ENCODE measurements at places on chromosomes 7 and 10.

DNA sequence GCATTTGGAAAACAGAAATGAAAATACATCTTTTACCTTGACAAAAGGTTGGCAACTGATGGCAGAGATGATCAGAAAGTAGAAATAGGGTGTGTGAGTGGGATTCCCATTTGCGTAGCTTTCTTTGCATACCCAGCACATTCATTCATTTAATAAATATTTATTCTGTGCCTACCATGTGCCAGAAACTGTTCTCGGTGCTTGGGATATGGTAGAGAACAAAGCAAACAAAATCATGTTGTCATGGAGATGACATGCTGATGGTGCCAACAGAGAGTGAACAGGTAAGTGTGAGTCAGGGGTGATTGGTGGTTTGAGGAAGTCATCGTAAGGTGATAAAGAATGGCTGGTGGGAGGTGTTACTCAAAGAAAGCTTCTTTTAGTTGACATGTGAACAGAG, 45.4 kb downstream of the CACNB2 start:
- no peak for DNase-seq

DNA sequence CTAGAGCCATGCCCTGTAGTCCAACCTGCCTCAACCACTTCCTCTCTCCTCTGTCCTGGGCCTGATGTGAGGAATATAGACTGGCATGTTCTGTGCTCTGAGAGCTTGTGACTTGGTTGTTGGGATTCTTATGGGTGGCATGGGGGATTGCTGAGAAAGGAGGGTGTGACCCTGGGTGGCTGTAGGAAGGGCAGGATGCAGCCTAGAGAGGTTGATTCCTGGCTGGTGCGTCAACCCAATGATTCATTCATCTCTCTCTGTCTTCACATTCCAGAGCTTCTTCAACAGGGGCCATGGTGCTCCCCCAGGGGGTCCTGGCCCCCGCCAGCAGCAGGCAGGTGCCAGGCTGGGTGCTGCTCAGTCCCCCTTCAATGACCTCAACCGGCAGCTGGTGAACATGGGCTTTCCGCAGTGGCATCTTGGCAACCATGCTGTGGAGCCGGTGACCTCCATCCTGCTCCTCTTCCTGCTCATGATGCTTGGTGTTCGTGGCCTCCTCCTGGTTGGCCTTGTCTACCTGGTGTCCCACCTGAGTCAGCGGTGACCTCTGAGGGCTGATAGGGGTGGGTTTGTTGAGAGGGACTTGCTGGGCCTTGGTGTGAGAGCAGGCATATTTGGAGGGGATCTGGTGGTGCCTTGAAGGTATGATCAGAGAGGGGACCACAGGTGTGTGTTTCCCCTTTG, 2.6 kb downstream of the FAM241B start:
- DNase-seq: no peak

DNA sequence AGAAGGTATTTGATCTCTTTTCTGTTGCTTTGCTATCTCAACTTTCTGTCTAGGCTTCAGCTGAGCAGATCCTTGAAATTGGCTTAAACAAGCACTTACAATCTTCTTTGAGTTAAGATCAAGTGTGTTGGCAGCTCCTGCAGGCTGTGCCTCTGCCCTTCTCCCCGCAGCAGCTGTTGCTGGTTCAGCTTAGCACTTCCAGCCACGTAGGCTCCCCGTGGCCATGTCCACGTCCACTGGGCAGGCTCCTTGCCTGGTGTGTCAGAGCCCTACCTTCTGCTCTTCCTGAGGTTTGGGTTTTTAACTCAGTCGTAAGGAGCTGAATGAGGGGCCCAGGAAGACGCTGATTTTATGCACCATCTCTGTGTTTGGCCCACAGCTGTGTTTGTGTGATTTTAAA, 47.2 kb downstream of the CAMK1D start:
- no peak for DNase-seq

- DNase-seq: no peak
Measured at GRCh38 chr10:129852829-129853561, 111.1 kb downstream of the EBF3 start.

- DNase-seq: no peak
Measured at GRCh38 chr7:41817386-41817785, 114.5 kb upstream of the INHBA start.

- peak; percentile 30 for DNase-seq
Measured at GRCh38 chr7:41693150-41693997, 9.5 kb downstream of the INHBA start.
